ENCODE measurements at places on chromosomes 2 and 18.

GRCh38 chr2:69554981-69555380, 88.6 kb downstream of the AAK1 start:
- DNase-seq = no peak

DNA sequence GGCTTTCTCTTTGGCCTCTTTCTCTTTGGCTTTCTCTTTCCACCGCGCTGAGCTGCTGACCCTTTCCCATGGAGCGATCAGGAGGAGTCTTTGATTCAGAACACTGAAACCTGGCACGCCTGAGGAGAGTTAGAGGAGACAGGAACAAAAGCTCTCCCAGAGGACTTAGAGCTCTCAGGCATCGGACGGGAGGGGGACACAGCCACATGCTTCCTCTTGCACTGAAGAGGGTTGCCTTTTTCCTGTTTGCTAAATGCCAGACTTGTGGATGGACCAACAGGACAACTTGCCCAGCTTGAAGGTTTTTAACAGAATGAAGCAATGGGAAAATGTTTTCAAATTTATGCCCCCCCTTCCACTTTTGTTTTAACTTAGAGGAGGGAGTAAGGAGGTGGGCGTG, 3.6 kb upstream of the PTPN18 start:
- no peak for DNase-seq

GRCh38 chr2:221204699-221205098, 367.4 kb downstream of the EPHA4 start:
- DNase-seq = no peak

DNA sequence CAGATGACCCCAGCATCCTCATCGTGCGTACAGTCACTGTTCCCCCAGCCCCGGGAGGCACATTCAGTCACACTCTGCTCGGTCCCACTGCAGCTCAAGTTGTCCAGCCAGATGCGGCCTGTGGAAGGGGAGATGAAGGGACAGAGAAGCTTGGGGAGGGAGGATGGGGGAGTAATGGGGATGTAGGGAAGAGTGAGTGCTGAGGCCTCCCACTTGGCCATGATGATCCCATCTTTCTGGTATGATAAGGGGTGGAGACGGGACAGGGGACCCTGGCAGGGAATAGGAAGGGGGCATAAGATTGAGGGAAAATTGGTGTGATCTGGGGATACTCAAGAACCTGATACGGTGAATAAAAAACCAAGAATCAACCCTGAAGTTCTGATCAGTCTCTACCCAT, 3.5 kb downstream of the LOXL3 start:
- no peak for DNase-seq

DNA sequence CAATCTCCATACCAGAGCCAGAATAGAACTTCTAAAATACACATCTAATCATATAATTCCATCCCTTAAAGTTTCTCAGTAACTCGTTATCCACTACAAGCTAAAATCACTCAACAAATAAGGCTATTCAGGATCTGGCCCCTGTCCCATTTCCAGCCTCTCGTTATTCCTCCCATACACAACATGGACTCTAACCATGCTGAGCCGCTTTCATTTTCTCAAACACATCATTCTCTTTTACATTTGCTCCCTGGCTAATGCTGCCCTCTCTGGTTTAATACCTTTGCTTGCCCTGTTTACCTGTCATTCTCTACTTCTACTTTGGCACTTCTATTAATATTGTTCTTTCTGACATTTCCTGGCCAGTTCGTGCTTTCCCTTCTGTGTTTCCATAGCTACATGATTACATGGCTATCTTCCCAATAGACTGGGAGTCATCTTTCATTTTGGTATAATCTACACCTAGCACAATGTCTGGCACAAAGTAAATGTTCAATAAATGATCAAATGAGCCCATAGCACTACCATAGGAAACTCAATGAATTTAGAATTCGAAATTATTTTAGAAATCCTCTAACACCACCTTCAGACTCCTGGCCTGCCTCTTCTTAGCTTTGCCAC, 163.6 kb upstream of the VRK2 start:
- no peak for DNase-seq

DNA sequence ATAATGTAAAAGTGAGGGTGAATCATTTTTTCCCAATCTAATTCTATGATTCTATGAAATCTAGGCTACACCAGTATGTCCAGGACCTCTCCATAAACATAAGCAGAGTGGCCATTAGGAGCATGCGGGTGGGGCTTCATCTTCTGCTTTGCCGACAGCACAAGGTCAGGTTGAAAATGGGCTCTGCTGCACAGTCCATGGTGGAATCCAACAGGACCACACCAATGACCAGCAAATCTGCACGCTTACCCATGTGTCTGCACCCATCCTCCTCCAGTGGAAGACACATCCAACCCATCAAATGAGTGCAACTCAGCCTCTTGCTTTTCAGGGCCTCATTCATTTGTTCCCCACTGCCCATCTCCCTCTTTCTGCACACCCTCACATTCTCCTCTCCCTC, 43.3 kb upstream of the SKOR2 start:
- DNase-seq = no peak

GRCh38 chr2:205462681-205463345, 219.5 kb upstream of the NRP2 start:
- peak; percentile 18 for DNase-seq

- no peak for DNase-seq
Observed at GRCh38 chr2:14601156-14601770, 31.3 kb upstream of the LRATD1 start.

DNA sequence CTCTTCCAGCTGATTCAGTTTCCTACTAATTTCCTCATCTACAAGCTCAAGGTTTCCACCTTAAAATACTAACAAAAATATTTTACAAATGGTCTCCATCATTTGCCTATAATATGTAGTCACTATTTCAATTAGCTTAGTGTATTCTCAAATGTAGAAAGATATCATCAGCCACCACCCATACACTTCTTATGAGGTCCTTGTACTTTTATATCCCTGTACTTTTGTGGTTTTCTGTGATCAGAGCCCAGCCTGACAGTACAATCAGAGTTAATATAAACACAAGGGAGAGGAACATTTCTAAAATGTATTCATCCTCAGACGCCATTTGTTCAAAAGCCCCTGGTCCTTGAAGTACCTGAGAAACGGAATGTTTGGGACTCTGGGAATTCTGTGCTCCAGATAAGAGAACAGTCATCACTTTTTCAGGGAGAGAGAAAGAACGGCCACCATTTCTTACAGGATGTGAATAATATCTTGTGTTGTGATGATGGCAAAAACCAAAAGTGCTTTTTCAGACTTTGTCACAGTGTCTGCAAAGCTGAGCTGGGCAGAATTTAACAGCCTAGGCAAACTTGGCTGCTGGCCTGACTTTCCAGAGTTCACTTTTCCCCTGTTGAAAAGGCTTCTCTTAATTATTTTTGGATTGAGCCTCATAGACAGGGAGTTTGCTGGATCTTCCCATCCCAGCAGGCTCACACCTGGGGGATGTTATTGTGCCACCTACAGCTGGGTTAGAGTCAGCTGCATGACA, 361.7 kb upstream of the ACVR2A start:
- no peak for DNase-seq

- DNase-seq = no peak
Observed at GRCh38 chr2:158211502-158211901, 109.8 kb downstream of the UPP2 start.

GRCh38 chr2:106363791-106364190, 104.4 kb downstream of the RGPD3 start:
- no peak for DNase-seq

- DNase-seq = peak; percentile 50
Observed at GRCh38 chr2:236546561-236547002, 23.0 kb upstream of the ACKR3 start.

- DNase-seq = no peak
Observed at GRCh38 chr2:181725476-181725875, 45.2 kb upstream of the NEUROD1 start.

DNA sequence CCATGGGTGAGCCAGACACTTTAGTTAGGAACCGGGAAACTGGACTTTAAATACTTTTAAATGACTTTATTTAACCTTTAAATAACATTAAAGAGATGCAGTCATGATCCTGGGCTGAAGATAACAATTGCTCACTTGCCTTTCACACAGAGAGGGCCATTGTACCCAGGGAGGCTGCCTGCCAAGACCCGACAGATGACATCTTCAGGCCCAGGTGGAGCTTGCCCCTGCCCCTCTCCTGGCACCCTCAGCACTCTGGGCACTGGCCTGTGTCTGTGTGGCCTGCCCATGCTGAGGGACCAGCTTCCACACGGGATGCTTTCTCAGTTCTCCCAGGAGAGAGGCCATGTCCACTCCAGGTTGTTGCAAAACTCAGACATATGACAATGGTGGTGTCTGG, 216.4 kb upstream of the MYT1L start:
- DNase-seq = no peak

GRCh38 chr2:141015341-141016047, 1115.3 kb downstream of the LRP1B start:
- DNase-seq = no peak

DNA sequence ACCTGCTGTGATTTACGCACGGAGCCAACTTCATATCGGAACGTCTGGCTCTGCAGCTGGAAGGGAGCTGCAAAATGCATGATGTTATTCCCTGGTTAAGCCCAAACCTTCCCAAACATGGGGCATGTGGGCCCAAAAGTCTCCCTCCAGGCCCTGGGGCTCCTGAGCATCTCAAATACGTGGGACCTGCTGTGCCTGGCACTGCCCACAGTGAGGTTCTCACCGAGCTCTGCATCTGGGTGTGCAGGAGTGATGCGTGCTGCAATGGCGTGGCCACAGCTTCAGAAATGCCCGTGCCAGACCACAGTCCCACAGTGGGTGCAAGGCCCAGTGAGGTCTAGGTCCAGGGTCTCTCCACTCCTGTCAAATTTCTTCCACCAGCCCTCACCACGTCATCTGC, 503.3 kb downstream of the EIPR1 start:
- no peak for DNase-seq

DNA sequence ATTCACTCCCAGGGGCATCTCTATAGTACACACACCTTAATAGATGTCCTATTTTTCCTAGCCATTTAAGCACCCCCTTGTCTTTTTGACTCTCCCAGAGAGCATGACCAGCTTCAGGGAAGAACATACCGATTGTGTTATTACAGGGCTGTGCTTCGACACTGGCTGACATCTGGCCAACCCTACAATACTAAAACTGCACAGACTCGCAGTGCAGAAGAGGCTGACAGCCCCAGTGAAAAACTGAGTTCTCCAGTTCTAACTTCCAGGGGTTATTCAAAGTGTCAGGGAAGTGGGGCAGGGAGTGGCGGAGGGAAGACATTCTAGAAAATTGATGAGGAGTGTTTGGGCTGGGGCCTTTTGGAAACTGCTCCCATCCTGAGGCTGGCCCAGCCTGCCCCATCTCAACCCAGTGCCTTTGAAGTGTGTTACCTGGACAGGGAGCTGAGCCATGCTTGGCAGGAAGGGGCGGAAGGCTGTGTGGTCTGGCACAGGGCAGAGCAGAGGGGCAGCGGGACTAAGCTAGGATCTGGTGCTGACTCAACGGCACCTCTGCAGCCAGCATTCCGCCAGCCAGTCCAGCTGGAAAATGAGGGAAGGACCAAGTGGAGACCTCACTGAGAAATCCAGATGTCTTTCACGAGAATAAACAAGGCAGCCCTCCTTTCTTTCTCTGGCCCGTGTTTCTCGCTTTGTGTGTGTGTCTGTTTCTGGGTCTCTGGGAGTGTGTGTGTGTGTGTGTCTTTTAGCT, 15.4 kb upstream of the IGFBP5 start:
- DNase-seq = no peak

- DNase-seq = no peak
Observed at GRCh38 chr2:201263779-201264178, 3.4 kb downstream of the CASP8 start.

GRCh38 chr18:52439457-52439856, 99.5 kb downstream of the DCC start:
- no peak for DNase-seq

DNA sequence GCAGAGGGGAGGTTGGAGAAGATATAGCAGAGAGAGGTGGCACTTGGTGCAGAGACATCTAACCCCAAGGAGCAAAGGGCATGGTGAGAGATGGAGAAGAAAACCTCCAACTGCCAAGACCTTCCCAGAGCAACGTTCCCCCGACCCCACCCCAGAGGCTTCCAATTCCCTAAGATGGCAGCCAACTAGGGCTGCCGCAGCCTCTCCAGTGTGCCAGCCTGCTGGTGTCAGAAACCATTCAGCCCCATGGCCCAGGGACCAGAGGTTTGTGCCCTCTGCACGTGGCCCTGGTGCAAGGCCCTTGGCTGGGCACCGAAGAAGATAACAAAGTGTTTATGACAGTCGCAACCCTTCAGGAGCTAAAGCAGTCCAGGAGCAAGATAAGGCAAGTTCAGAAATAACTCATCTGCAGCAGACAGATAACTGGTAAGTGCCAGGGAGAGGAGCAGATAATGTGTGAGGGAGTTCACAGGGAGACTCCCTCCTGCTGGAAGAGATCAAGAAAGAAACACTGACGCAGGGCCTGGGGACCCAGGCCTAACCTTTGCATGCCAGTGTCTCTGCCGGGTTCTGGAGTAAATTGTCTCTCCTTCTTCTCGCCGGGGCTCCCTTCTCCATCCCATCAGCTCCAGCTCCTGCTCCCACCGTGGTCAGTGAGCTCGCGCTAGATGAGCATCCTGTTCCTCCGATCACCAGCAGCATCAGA, 66.1 kb upstream of the ID2 start:
- no peak for DNase-seq

- DNase-seq = no peak
Observed at GRCh38 chr2:46719487-46719886, 196.1 kb downstream of the MCFD2 start.

- no peak for DNase-seq
Observed at GRCh38 chr2:182625814-182626213, 90.2 kb upstream of the DNAJC10 start.

GRCh38 chr18:55790296-55790695, 202.3 kb upstream of the TCF4 start:
- no peak for DNase-seq

DNA sequence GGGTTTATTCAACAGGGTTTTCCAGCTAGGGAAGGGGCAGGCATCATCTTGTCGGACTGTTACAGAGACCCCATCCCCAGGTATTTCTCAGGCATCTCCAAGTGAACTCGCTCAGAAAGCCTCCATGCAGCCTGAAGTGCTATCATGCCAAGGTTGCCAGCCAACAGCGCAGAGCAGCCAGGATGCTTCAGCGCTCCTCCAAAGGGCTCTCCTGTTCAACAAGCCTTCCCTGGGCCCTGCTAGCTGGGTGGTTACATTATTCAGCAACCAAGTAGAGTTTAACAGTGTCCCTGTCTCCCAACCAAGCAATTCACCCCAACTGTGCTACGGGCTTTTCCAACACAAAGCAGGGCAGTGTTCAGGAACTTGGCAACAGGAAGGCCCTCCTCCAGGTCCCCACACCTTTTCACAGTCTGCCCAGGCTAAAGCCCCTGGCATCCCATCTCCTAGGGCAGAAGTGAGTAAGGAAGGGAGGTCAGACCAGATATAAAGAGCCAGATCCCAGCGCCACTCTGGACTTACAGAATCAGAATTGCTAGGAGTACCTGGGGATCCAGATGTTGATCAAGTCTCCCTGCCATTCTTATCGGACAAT, 52.9 kb downstream of the ZBTB7C start:
- DNase-seq = no peak

DNA sequence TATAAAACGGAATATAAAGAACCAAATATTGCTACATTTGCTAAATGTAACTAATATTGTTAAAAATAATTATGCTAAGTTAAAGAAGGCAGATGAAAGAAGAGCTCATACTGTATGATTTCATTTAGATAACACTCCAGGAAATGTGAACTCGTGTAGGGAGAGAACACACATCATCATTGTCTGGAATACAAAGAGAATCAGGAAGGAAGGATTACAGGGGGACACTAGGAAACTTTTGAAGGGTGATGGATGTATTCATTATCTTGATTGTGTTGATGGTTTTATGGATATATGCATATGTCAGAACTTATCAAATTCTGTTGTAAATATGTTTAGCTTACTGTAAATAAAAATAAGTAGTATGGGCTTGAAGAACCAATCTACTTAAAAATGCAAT, 104.1 kb upstream of the TRIB2 start:
- no peak for DNase-seq

Data from activated T-cell treated with anti-CD3 and anti-CD28 coated beads, Interleukin-2, amount 50 U/mL, for 48 hours (primary cell).